Activated CD4-positive, CD25-positive, alpha-beta regulatory T cell (primary cell): ENCODE measurements at places on chromosomes 3 and 15.

DNA sequence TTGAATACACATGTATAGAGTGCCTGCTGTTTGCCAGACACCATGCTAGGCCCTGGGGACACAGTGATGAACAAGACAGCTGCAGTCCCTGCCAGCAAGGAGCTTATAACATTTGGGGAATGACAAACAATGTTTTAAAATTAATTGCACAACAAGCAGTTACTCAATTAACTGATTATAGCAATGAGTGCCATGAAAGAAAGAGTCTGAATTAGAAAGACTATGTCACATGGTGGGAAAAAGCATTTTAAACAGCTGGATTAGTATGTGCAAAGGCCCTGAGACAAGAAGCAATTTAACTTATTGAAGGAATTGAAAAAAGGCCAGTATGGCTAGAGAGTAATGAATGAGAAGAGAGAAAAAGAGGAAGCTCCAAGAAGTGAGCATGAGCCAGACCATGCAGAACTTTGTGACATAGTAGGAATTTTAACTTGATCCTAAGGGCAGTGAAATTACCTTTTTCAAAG is 64.5 kb upstream of the PLXNA1 start:
- no peak for DNase-seq

GRCh38 chr3:151839313-151839631 is 25.4 kb downstream of the AADAC start:
- DNase-seq = no peak

DNA sequence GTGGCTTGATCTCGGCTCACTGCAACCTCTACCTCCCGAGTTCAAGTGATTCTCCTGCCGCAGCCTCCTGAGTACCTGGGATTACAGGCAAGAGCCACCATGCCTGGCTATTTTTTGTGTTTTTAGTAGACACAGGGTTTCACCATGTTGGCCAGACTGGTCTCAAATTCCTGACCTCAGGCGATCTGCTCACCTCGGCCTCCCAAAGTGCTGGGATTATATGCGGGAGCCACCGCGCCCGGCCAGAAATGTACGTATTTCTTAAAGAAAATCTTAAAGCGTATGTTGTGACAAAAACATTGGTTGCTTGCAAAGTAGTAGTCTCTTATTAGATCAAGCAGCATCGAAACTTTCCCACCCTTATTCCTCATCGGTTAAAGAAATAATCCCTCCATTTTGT is 748.9 kb upstream of the NR2F2 start:
- no peak for DNase-seq

DNA sequence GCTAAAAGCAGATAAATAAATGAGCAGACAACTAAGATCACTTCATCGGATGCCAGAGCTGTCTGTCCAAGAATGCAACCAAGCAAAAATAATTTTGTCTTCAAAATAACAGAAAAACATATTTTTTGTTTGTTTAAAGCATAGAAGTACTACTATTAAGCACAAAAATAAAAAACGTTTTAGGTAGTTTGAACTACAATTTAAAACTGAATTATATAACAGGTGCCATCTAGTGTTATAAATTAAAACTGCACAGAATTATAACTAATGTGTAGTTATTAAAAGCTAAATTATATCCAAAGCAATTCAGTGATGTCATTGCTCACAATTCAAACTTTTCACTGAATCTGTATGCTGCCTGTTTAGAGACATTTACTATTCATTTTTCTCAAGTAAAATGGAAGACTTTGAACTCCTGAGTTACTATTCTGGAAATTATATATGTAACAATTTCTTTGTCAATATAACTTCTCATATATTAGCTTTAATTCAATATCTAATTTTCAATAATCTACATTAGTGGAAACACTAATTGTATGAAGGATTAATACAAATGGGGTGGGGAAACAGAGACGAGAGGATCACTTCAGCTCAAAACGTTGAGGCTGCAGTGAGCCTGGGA is 29.5 kb downstream of the LINS1 start:
- no peak for DNase-seq

DNA sequence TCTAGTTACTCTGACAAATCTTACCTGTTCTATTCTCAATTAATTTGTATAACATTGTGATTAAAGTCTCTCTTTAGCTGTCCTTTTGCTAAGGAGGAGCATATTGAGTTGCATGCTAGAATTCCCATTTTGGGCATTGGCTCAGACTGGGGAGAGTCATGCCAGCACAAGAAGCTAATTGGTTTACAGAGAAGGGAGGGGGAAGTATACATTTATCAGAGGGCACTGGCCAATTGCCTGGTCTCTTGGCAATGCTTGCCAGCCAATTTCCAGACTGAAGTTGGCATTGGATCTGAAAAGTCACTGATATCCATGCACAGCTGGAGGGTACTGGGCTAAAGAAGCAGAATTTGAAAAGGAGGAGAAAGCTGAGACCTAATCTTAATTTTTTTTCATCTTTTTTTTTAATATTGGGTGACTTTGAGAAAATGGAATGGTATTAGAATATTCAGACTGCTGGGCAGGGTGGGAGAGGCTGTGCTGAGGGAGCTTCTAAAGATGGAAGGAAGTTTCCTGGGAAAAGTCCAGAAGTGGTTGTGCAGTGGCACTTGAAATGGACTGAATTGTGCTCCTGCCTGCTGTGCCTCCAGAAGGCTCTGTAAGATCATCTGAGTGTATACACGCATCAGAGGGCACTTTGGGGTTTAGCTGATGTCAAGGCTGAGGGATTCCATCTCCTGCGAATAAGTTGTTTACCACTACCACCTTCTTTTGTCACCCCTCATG is 365.2 kb upstream of the DPH6 start:
- DNase-seq = no peak

DNA sequence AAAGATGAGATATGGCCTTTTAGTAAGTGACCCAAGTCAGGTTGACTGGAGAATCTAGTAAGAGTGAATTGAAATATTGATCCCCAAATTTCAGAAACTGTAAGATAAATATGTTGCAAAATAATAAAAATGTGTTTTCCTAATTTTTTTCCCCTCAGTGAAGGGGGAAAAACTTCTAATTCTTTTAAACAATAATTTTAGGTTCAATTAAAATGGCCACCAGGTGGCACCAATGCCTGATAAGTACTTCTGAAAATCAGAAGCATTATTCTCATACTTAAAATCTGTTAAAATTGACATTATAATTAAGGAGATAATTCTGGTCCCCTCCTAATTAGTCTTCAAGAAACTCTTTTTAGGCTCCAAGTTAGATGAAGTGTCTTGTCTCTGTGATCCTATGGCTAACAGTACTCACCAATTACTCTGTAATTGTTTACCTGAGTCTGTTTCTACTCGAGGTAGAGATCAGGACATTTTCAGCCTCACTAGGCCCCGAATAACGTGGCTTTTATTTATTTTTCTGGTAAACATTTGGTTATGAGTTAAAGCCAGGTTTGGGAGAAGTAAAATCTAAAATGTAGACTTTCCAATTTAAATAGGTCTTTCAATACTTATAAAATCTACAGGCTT is 52.6 kb downstream of the NMD3 start:
- no peak for DNase-seq

DNA sequence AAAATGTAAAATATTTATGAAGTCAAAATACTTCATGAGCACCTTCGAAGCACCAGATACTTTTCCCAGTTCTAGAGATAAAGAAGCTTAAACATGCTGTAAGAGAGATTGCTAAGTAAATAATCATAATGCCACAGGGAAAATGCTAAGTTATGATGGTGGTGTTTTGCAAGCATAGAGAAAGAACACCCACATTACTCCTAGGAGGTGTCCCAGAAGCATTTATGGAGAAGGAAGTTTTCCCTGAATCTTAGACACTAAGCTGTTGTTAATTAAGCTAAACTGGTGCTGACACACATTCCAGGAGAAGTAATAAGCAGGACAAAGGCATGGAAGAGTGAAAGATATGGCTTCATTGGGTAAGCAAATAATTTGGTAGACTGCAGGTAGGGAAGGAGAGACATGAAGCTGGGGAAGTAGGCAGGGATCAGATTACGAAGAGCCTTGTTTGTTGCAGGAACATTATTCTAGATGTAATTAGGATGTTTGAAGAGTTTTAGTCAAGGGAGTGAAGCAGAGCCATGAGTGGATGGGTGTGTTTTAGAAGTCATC is 40.4 kb upstream of the CHMP2B start:
- no peak for DNase-seq

- no peak for DNase-seq
Observed at GRCh38 chr15:26051761-26052675, 188.9 kb upstream of the ATP10A start.

DNA sequence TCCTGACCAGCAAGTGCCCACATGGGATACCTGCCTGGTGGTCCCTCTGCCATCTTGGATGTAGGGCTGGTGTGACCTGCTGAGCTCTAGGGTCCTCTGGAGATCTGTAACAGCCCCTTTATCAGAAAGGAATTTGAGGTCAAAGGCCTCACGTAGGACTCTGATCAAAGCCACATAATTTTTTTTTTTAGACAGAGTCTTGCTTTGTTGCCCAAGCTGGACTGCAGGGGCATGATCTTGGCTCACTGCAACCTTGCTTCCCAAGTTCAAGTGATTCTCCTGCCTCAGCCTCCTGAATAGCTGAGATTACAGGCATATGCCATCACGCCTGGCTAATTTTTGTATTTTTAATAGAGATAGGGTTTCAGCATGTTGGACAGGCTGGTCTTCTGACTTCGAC is 9.5 kb downstream of the ITGB5 start:
- DNase-seq = no peak

GRCh38 chr3:27511724-27512422 is 27.7 kb upstream of the SLC4A7 start:
- no peak for DNase-seq

DNA sequence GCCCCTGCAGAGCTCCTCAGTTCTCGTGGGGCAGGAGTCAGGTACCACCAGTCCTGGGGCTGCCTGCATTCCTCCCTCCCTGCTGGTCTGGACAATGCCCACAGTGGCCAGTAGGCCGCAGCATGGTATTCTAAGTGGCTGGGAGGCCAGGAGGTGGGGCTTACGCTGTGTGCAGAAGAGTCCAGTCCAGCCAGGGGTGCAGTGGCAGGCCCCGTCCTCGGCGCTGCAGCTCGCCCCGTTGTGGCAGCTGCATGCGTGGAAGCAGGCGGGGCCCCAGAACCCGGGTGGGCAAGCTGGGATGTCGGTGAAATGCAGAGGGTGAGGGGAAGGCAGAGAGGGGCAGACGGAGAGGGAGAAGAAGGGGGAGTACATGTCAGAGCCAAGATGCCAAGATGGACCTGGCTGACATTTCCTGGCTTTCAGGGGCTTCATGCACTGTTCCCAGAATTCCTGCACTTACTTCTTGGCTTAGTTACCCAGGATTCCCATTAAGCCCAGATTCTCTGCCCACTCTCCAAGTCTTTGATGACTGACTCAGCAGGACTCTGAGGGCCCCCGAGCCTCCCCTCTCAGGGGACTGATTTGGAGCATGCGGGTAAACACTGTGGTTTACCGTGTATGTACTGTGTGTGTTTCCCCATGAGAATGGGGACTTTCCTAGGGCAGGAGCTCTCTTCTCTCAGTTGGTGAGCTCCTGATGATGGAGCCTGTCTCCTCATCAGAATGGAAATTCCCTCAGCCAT is 47.5 kb downstream of the RAB11A start:
- DNase-seq = no peak

DNA sequence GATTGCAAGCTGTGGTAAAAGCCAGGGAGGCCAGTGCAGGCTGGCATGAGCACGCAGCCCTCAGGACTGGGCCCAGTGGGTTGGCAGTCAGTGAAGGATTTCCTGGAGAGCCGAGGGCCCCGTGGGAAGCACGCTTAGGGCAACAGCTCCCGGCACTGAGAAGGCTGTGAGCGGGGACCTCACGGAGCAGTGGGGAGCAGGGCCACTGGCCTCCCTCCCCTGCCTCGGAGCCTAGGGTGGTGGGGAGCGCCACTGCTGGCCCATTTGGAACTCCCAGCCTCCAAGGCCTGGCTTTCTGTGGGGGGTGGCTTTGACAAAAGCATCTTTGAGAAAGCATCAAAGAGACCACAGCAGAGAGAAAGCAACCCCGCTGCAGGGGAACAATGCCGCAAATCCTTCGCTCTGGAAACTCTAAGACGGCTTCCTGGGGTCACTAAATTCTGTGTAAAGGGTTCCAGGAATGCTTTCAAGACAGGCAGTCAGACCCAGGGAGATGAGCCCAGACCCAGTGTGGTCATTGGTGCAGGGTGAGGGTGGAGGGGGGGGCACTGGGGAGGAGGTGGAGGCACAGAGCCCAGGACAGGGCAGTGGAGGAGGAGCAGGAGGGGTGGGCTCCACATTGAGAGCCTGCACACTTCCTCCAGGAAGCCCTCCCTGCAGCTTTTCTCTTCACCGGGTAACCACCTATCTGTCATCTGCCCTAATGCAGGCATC is 9.5 kb upstream of the APBA2 start:
- DNase-seq = no peak

DNA sequence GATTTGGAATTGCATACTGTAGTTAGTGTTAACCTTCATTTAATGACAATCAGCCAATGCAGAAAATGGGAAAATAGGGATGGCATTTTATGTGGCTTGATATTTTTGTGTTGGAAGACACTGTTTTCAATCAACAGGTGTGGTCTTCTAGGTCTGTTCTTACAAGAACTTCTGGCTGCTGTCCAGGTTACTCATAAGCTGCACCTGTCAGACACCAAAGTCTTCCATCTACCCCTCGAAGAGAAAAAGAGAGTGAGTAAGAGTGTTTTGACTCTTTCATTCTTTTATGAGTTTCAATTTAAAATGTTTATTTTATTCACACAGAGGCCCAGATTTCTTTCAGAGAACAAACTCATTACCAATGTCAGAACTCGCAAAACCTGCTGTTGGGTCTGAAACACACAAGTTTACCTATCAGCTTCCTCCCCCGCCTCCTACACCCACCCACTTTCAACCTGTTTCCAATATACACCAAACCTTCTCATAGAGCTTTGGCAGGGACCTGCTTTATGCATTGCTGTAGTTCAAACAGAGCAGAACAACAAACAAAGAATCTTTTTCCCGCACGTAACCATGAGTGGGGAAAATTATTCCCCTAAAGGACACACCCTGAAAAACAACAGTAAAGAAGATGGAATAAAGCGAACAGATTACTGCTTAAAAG is 767.7 kb upstream of the ALCAM start:
- no peak for DNase-seq

DNA sequence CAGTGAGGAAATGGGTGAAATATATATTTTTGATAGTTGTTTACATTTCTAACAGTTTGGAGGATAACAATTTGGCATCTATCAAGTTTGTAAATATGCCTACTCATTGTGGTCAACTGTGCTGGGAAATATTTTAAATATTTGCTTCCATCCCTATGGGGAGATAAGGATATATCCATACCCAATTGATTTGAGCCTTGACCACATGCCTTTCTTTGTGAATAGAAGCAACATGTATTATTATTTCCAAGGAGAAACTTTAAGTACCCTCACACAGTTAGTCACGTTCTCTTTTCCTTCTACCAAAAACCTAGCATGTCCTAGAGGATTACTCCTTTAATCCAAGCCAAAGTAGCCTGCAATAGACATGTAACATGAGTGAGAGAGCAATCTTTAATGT is 245.4 kb upstream of the CBLB start:
- no peak for DNase-seq
